Right renal pelvis (tissue), 4 donors: ENCODE measurements at places on chromosomes 4 and X.

- no peak for DNase-seq
These were observed 386.6 kb downstream of the CENPC start for GRCh38 chr4:67158666-67159065.

GRCh38 chrX:19849464-19850080 lies 37.8 kb downstream of the SH3KBP1 start:
- DNase-seq: no peak

GRCh38 chr4:145042601-145043285 lies 55.3 kb downstream of the ANAPC10 start:
- DNase-seq: no peak

DNA sequence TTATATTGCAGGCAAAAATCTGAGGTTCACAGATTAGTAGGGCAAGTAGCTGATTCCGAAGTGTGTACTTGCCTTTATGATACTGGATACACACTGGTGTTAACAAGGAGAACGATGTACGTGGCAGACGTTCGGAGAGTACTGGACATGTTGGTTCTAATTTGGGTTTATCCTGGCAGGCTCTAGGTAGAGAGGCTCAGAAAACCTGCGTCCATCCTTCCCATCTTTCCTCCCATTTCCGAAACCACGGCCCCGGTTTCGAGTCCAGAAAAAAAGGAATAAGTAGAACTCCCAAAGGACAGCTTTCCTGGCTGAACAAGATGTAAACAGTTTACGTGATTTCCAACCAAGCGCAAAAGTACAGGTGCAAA lies 351 bp upstream of the SLC30A9 start:
- DNase-seq: no peak

GRCh38 chr4:165410214-165410613 lies 31.4 kb downstream of the CPE start:
- DNase-seq: no peak

GRCh38 chr4:74235135-74235534 lies 73.1 kb upstream of the EPGN start:
- DNase-seq: no peak

DNA sequence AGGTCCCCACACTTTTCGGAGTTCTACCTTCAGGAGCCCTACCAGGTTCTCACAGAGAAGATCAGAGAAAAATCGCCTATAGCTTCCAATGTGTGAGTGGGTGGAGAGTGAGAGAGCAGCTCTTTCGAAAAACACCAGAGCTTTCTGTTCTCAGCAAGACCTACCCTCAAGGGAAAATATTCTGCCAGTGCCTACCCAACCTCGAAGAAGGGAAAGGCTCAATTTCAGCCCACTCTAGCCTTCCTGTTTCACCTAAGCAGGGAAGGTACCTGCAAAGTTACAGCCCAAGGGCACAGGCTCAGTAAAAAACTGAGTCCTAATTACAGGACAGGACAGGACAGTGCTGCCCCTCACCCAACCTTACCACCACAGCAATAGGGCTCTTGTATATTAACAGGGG lies 104.0 kb upstream of the WDR17 start:
- DNase-seq: no peak

DNA sequence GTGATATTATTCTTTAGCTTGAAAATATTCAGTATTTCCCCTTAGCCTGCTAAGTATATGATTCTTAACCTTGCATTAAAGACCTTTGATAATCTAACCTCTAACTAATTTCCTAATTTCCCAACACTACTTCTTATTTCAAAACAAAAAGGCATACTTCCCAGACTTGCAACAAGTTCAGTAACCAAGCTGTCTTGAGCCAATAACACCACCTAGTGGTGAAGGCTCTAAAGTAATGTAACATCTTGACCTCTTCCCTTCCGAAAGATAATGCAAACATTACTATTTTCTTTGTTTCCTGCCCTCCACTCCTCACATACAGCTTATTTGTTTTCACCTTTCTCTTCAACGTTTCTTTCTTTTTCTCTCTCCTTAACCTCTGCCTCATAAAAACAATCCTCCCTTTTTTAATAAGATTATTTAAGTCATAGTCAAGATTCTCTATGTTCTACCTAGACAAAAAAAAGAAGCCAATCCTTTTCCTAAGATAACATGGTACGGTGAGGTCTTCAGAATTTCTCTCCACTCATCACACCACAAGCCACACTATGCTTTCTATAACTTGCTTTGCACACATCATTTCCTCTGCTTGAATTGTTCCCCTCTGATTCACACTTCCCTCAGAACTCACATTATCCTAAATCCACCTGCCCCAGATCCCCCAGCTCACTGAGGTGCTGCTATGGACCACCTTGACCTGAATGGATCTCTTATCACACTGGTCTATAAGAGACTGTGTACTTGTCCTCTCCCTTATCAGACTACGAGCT lies 3.5 kb downstream of the FAT1 start:
- no peak for DNase-seq

DNA sequence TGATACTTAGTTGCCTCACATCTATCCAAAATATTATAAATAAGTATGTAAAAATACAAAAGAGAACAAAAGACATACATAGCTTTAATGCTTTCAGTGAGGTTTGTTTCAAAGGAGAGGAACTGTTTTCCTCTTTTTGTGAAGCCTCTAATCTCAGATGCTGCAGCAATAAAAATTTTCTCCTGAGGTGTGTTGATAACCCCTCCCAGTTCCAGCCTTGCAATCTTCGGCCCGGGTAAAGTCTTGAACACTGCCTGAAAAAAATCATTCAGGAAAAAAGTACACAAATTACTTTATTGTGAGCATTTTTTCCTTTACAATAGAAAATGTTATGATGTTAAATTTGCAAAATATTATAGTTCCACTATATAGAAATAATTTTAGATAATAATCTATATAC lies 8.8 kb downstream of the BBS7 start:
- DNase-seq: no peak

GRCh38 chr4:146088690-146089089 lies 86.8 kb upstream of the LSM6 start:
- no peak for DNase-seq

GRCh38 chrX:42085836-42086235 lies 162.5 kb upstream of the CASK start:
- no peak for DNase-seq

GRCh38 chr4:89024051-89024675 lies 32.8 kb downstream of the FAM13A start:
- DNase-seq: peak; percentile 67

- no peak for DNase-seq
These were observed 47.0 kb downstream of the RBPJ start for GRCh38 chr4:26367811-26368210.

DNA sequence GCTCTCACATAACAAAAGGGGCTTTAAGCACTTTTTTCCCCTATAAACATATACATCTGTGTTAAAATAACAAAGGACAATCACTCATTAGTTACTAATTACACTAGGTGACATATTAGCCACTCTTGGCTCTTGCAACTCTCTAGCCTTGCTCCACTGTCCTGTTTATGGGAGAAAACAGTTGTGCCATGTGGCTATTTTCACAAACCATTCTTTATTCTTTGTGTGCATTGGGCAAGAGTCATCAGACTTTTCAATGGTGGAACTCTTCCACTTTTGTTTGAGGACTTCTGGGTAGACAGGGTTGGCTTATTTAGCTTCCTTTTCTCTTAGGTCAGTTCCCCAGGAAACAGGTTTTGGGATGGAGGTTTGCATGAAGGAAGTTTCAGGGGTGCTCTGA lies 16.0 kb upstream of the FAM149A start:
- DNase-seq: no peak

DNA sequence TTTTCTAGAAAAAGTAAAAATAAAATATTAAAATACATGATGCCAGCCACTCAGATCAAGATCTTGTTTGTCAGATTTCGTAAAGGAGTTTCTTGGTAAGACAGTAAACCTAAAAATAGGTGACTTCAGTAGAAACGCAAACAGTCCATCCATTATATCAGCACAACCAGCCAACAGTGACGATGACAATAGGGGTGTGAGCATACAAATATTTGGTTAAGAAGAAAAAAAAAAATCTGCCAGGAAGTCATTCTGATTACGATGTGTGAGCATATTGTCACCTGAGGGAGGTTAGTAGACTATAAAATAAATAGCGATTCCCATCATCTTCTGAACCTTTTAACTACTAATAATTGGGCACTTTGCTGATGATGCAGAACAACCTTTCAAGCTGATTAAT lies 37.6 kb downstream of the SLC7A11 start:
- no peak for DNase-seq

GRCh38 chrX:133869270-133869669 lies 116.1 kb downstream of the GPC3 start:
- no peak for DNase-seq

DNA sequence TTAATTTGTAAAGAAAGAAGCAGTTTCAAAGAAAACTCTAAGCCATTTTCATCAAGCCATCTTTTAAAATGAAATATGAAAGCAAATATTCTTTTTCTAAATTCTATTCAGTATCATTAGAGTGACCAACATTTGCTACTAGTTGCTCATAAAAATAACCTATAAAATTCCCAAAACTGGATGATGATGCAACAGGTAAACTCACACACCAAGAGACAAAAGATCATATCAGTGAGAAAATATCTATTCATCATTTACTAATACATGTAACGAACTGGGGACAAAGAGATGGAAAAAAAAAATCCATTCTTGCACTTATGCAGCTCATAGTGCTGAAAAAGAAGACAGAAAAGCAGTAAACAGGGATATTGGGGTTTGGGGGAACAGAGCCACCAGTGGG lies 48.1 kb downstream of the PDGFC start:
- DNase-seq: no peak

GRCh38 chr4:76673362-76673761 lies 224.6 kb downstream of the SOWAHB start:
- no peak for DNase-seq

DNA sequence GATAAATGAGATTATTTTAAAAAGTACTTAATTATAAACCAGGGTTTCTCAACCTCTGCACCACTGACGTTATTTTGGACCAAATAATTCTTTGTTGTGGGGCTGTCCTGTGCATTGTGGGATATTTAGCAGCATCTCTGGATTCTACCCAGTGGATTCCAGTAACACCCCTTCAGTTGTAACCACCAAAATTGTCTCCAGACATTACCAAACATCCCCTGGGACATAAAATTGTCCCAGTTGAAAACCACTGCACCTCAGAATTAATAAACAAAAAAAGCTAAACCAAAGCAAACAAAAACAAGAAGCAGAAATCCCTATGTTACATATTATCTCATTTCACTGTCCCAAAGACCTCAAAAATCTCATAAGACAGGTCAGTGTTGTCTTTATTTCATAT lies 54.2 kb upstream of the GIMD1 start:
- no peak for DNase-seq

DNA sequence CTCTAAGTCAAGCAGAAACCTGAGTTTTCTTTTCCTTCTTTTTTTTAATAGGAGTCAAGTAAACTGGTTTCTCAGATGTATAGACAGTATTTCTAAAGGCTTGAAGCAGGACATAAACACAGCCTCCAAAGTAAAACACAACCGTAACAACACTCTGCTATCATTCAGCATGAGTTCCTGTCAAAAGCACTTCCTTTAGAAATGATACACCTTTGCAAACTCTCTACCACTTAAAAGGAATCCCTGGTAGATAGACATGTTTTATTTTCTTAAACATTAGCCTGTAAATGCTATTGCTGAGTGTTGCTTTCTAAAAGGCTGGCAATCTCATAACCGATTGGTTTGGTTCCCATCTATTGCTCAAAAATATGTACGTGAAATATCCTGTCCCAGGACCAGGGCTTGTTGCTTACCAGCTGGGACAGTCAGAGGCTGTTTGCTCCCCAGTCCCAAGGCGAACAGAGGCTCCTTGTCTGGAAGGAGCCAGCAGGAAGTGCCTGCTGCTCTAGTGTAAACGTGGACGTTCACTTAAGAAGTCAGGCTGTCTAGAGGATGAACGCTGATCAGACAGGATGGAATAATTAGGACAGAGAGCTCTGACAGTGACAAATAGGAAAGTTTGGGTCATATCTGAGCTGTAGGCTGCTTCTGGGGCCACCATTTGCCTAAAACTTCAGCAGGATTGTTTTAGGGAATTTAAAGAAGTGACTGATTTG lies 173.9 kb upstream of the KLF3 start:
- no peak for DNase-seq
